ENCODE measurements at places on chromosomes 1 and 21. TPM values are rescaled to one million over a fixed set of nuclear protein-coding genes. Genes with fewer than 3 reads are reported as not detected.

The SERPINC1 gene
- not detected for total RNA-seq

The CAPN9 gene
- not detected for total RNA-seq

The ZNF648 gene
- not detected for total RNA-seq

The CHI3L1 gene
- total RNA-seq: 23.8 TPM

The CACNA1S gene
- total RNA-seq: not detected

The ZC3H12A gene
- 13.6 TPM for total RNA-seq

The LRRC52 gene
- total RNA-seq: not detected

Data from cardiac atrium fibroblast (primary cell).